Amygdala (tissue), 56 donors: ENCODE measurements at places on chromosomes 12 and 14.
A peak's percentile ranks its signal among the peaks of the same experiment; 100 is the strongest.

GRCh38 chr12:12700254-12700653 is 4.3 kb upstream of the GPR19 start:
- DNase-seq: no peak

- DNase-seq: no peak
These were observed 33.7 kb upstream of the LGR5 start for GRCh38 chr12:71405884-71406283.

DNA sequence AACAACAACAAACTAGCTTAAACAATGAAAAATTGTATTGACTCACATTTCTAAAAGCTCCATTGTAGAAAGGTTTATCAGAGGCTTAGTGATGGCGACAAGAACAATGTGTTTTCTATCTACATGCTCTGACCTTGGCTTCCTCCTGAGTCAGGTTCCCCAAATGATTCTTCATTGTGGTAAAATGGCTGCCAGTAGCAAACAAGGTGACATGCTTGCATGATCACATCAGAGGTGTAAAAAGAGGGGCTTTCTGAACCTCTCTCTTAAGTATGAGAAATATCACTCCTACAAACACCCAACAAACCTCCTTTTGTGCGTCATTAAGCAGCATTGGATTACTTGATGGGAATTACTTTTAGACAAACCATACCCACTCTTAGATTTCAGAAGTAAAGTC is 252.4 kb upstream of the SYT1 start:
- no peak for DNase-seq

GRCh38 chr12:56687223-56688128 is 608 bp downstream of the PTGES3 start:
- peak; percentile 53 for DNase-seq

- no peak for DNase-seq
These were observed 21.8 kb upstream of the RAB35 start for GRCh38 chr12:120138366-120138765.

DNA sequence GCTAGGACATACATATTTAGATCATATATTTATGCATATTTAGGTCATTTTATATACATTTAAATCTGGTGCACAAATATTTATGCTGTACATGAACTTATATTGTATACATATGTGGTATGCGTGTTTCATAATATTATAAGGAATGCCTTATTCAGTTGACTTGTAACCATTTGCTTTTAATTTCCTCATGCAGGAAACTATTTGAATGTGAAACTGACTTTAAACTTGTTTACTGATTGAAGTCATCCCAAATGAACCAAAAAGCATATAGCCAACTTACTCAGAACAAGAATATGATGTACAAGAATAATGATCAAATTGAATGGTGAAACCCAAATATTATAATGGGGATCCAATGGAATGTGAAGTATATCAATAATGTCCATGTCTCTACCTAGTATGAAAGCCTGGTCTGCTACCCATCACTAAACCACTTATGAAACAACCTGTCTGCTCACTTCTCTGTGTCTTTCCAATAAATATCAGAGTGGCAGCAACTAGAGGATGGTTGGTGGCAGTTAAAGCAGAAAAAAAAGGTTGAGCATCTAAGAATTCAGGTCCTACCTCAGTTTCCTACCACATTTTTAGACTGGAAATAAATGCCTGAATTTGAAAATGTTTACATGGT is 38.3 kb downstream of the RPS6KA5 start:
- DNase-seq: no peak

DNA sequence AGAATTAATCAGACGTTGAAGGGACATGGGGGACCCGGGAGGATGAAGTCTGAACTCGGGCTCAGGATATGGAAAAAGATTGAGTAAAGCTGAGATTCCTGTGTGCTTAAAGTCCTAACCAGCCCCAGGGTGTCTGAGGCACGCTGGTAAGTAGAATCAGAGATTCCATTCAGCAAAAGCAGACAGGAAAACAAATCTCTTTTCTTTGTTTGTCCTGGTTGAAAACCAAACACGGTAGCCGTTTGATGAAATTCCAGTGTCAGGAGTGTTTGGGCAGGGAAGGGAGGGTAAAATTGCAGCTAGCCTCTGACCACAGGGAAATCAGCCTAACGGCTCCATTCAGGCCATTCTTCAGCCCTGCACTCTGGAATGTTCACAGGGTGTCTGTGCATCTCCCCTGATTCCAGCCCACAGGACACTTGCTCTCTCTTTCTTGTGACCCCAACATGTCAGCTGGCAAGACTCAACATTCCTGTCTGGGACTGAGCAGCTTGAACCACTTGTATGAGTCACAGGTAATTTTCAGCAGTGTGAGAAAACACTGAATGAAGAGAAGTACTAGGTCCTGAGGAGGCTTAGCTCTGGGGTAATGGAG is 31.0 kb downstream of the NINJ2 start:
- no peak for DNase-seq

- no peak for DNase-seq
These were observed 15.8 kb downstream of the MSI1 start for GRCh38 chr12:120353136-120353535.

- DNase-seq: no peak
These were observed 132.5 kb downstream of the DAAM1 start for GRCh38 chr14:59320763-59321625.

DNA sequence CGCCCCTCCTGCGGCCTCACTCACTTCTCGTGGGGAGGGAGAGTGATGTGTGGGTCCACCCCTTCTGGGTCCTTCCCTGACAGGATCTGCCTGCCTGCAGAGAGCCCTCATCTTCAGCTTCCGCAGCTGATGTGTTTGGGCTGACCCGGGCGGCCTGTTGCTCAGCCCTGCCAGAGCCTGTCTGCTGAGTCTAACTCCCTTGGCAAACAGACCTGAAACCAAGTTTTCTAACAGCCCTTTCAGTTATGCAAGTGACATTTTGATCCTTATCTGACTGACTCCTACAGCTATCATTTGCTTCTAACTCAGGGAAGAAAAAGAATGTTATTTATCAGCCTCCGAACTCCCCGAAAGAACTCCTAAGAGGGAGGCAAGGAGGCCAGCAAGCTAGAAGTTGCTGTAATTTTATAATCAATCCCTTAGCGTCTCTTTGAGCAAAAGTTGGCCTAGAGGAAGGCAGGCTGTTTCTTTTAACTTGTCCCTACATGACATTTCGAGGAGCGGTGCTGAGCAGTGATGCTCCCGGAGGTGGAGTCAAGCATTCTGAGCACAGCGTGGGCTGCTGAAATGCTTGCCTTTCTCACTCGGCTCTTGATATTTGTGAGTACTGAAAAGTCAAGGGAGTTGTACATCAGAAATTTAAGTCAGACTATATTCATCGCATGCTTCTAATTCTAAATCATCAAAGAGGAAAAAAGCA is 31.5 kb upstream of the CACNA2D4 start:
- no peak for DNase-seq

GRCh38 chr14:64440494-64440893 is 24.8 kb upstream of the AKAP5 start:
- no peak for DNase-seq

DNA sequence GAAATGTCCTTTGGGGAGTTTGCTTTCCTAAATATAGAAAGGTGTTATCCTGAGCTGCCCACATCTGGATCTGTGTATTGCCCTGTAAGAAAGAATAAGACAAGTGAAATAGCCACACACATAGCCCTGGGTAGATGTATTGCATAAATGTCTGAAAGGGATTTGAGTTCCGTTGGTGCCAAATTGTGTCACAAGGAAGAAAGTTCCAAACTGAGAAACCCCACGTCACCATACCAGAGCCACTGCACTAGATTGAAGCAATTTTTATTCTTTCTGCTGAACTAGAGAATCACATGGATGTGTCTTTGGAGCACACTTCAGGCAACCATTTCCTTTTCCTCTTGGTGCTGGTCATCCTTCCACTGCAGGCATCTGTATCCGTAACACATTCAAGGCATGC is 5.0 kb downstream of the RNASE9 start:
- DNase-seq: no peak
